ENCODE measurements at places on chromosomes 7 and 10.

DNA sequence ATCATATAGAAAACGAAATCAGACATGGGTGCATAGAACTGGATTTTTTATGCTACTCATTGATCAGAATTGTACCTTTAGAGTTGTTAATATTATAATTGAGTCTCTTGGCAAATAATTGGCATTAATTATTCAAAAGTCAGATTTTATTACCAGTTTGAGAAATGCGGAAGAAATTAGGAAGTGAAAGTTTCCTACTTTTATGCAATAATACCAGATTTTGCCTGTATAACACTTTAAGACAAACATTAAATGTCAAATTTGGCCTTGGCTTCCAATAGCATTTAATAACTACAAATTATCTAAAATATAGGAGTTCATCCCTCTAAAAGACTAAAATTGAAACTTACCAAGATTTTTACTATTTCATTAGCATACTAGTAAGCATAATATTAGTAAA is 6.8 kb upstream of the TFEC start:
- DNase-seq, result no peak

GRCh38 chr7:98654524-98655272 is 37.6 kb downstream of the NPTX2 start:
- DNase-seq, result no peak

DNA sequence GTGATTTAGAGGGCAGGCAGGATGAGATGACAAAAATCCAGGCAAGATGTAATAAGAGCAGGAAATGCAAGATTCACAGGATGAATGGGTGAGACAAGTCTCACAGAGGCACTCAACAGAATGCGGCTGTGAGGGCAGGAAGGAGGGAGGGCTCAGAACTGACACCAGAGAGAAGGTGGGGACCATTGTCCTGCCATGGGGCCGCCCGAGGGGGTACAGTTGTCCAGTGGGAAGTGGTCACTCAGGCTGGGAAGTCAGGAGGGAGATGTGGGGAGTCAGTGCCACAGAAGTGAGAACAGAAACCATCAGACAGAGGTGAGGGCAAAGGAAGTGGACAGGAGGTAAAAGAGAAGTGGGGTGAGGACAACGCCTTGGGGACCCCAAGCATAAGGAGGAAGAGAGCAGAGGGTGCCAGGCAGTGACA is 8.9 kb downstream of the HIP1 start:
- no peak for DNase-seq

- DNase-seq, result peak; percentile 64
Observed at GRCh38 chr10:788796-789748, 99.6 kb upstream of the DIP2C start.

DNA sequence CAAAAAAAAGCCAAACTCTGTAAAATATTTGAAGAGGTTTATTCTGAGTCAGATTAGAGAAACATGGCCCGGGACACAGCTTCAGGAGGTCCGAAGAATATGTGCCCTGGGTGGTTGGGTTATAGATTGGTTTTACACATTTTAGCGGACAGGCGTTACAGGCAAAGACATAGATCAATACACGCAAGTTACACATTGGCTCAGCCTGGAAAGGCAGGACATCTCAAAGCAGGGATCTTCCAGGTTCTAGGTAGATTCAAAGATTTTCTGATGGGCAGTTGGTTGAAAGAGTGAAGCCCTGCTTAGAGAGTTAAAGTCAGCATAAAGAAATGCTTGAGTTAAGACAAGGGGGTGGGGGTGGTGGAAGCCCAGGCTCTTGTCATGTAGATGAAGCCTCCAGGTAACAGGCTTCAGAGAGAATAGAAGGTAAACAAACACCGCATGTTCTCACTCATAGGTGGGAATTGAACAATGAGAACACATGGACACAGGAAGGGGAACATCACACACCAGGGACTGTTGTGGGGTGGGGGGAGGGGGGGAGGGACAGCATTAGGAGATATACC is 464.3 kb upstream of the ADARB2 start:
- DNase-seq, result no peak

GRCh38 chr10:66999762-67000545 is 74.1 kb downstream of the LRRTM3 start:
- no peak for DNase-seq

- DNase-seq, result peak; percentile 59
Observed at GRCh38 chr10:33005322-33006301, 47.6 kb upstream of the ITGB1 start.

- no peak for DNase-seq
Observed at GRCh38 chr7:27145165-27145913, 1.9 kb upstream of the HOXA5 start.

DNA sequence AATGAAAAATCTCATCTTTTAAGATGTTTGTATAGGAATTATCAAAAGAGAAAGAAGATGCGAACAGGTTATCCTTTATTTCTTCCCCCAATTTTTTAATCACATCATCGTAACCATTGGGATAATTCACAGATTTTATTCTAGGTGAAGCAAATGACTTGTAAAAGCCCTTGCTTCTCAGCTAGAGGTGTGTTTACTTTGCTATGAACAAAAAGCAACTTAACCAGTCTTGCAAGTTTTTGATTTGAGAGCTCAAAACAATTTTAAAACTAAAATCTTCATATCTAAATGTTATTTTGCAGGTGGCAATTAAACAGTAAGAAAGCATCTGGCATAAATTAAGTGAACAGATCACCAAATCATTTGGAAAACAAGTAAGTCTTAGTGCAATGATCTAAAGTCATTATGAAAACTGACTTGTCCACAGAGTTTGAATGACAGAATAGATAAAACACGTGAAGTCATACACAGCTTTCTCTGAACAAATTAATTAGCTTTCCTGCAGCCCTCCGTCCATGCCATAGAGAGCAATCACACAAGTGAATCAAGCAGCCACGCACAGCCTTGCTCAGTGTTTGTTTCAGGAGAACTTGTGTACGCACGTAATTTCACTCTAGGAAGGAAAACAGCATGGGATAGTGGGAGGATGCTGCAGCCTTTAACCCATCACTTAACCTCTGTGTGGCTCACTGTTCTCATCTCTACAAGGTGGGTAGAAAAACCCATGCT is 85.0 kb upstream of the ZNF800 start:
- no peak for DNase-seq

DNA sequence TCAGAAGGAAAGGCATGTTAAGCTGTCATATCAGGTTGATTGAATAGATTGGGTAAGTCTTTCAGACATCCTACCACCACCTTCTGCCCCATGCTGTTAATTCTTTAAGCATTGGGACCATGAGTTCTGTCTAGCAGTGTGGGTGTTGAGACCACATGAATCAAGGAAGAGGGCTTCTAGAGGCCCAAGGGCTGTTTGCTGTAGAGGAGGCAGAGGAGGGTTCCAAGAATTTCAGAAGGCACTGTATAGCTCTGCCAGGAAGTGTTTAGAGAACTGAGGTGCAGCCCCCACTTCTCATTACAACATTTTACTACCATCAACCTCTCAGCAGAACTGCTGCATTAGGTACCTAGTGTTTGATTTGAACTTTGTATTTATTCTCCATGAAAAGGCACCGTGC is 720.2 kb downstream of the AUTS2 start:
- DNase-seq, result no peak

- DNase-seq, result no peak
Observed at GRCh38 chr7:108441392-108441955, 14.8 kb downstream of the NRCAM start.

DNA sequence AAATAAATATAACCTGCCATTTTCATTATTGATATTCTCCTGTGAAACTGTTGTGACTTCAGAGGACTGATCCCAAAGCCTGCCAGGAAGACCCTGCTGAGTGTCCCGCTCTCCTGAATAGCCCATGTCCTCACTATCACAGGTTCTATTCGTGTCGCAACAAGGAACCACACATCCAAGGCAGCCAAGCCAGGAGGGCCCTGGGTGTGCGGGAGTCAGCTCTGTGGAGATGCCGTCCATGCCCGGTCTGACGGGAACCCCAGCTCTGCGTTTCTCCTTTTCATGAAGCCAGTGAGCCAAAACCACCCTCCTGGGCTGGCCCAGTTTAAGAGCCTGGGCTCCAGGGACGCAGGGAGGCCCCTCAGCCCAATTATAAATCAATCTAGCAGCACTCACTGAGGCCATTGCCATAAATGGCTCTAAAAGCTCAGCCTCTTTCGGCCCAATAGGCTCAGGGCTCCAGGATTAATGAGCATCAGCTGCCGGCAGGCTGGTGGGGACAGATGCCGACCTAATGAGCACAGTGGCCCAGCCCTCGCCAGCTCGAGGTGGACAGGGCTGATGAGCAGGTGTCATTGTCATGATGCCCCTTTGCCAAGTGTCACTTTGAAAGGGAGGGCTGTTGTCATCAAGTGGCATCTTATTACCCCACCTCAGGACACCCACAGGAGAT is 177.9 kb downstream of the PLXNA4 start:
- DNase-seq, result no peak

DNA sequence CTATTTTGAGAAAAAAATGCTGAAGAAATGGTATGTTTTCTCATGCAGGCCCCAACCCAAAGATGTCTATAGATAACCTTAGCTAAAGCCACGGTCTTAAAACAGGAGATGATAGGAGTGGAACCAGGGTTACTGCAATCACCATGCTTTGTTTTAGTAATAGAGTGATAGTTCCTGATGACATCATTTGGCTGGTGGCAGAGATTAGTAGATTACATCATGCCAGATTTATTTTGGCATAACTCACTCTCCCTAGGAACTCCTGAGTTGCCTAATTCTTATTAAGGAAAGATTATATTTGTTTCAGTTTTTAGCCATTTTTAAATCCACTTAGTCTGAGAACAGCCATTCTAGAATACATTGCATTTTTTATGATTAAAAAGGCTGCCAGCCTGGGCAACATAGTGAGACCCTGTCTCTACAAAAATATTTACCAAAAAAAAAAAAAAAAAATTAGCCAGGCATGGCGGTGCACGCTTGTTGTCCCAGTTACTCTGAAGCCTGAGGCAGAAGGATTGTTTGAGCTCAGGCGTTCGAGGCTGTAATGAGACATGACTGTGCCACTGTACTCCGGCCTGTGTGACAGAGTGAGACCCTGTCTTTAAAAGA is 17.8 kb downstream of the ENO4 start:
- no peak for DNase-seq

GRCh38 chr7:1550846-1551155 is 5.2 kb downstream of the TMEM184A start:
- no peak for DNase-seq

DNA sequence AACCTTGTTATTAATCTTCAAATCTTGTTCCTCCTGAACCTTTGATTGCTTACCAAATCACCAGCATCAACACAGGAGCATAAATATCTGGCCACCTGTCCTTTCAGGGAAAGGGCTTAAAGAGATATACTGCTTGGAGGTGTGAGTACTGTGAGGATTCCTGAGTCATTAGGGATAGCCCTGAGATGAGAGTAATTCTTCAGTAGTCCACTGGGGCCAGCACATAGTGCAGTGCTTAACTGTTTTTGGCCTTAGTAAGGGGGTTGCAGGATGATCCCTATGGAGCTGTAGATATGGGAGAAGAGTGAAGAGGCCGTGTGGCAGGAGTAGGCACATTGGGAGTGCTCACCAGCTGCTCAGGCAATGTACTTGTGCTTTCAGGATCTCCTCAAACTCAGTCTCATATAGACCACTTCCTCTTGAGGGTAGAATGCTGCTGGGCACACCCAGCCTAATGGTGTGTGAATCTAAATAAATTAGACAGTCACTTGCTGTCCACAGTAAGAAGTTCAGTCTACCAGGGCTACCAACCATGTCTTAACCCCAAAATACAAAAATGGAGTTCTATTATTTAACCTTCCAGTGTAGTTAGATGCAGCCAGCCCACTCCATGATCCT is 26.5 kb upstream of the GPR141 start:
- no peak for DNase-seq

DNA sequence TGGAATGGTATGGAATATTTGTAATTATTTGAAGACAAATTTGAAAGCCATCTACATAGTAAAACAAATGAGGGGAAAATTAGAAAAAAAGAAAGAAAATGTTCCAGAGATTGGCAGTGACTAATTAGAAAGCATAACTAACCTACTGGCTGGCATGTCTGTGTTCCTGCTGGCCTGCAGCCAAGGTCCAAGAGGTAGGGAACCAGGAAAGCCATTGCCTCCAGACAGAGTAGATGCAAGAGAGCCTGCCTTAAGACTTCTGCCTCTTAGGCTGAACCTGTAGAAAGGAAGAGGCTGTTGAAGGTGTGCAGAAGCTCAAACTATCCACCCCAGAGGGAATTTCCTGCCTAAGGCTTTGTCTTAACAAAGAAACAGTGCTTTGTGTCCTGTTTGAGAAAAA is 982.0 kb downstream of the SORCS1 start:
- DNase-seq, result no peak

- DNase-seq, result no peak
Observed at GRCh38 chr7:1741751-1742554, 71.9 kb downstream of the ELFN1 start.

- DNase-seq, result no peak
Observed at GRCh38 chr10:44990965-44991364, 9.8 kb upstream of the ZNF22 start.

- DNase-seq, result peak; percentile 31
Observed at GRCh38 chr10:73368238-73368637, 9.6 kb upstream of the CFAP70 start.

DNA sequence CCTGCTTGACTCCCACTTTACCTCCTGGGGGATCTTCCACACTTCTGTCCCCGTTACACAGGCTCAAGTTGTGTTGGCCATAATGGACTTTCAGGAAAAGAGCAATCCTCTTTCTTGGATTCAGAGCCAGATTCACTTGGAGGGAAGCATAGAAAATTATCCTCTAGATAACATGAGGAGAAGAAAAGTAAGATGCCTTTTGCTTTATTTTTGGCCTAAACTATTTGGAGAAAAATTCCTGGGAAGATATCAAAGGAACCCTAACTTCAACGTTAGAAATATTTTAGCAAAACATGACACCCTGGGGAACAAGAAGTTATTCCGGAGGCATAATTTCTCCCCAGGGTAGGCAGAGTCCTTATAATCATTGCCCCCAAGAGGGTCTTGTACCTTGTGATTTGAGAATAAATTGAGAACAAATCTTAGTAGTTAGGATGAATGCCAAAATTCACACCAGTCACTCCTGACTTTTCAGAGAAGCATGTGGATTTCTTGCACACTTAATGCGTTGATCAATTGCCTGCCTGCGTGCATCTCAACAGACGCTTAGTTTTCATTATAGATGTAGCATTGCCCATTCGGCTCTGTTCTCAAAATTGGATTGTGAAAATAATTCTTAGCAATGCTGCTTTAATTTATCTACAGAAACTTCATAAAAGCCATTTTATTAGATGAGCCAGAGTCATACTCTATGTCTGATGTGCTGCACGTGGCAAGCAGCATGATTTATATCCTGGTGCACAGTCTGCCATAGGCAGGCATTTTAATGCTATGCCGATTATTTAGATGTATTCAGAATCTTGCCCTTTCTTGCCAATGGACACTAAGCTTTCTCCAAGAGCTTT is 224.4 kb downstream of the C7orf25 start:
- DNase-seq, result no peak

GRCh38 chr7:38147005-38147404 is 31.0 kb upstream of the STARD3NL start:
- no peak for DNase-seq
